Activated T-cell treated with anti-CD3 and anti-CD28 coated beads, Interleukin-2, amount 50 U/mL, for 24 hours (primary cell): ENCODE measurements at places on chromosomes 16 and 17.

- H3K27me3 ChIP-seq, result no peaks in the 10 kb centered on the region
- H3K36me3 ChIP-seq, result no peaks in the 10 kb centered on the region
- no peaks in the 10 kb centered on the region for H3K4me1 ChIP-seq
- H3K27ac ChIP-seq, result no peak overlapping the region
- no peak for DNase-seq
- H3K4me3 ChIP-seq, result no peak overlapping the region
Measured at GRCh38 chr16:82280867-82281266, 110.8 kb upstream of the MPHOSPH6 start.

GRCh38 chr16:89863741-89864526 is 9.5 kb upstream of the TCF25 start:
- peaks cover 3% of the 10 kb centered on the region for H3K36me3 ChIP-seq
- peaks cover 35% of the 10 kb centered on the region for H3K4me1 ChIP-seq
- H3K27ac ChIP-seq, result peak overlapping the region; percentile 90
- DNase-seq, result peak; percentile 56
- H3K27me3 ChIP-seq, result no peaks in the 10 kb centered on the region

- H3K27ac ChIP-seq, result no peak overlapping the region
- H3K4me3 ChIP-seq, result no peak overlapping the region
- H3K4me1 ChIP-seq, result peaks cover 22% of the 10 kb centered on the region
- H3K27me3 ChIP-seq, result no peaks in the 10 kb centered on the region
- H3K36me3 ChIP-seq, result no peaks in the 10 kb centered on the region
Measured at GRCh38 chr17:41544491-41544892, 16.4 kb upstream of the KRT19 start.

GRCh38 chr16:79089735-79090284 is 510.7 kb downstream of the MAF start:
- H3K36me3 ChIP-seq, result peaks cover 12% of the 10 kb centered on the region
- peak overlapping the region; percentile 46 for H3K4me3 ChIP-seq
- H3K27me3 ChIP-seq, result peaks cover 2% of the 10 kb centered on the region
- peaks cover 73% of the 10 kb centered on the region for H3K4me1 ChIP-seq
- H3K27ac ChIP-seq, result peak overlapping the region; percentile 93

DNA sequence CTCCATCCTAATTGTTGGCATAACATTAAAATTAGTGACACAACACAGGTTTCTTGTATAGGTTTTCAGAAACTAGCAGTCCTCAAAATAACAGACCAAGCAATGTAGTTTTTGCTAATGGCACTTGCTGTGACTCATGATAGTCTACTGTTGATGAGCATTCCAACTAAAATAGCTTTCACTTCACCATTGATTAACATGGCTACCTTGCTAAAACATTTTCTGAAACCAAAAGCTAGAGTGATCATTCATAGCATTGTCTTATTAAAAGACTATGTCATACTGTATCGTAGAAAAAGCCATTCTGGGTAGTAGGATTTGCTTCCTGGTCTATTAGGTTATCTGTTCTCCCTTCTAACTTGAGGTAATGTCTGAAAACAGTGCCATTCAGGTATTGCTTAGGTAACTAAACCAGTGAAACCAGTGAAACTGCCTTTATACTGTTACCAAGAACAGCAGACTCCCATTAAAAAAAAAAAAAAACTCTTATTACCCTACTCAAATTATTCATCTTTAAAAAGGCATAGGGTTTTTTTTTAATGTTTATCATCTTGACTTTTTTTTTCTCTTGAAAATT is 2.5 kb upstream of the CLTC start:
- H3K27ac ChIP-seq, result peak overlapping the region; percentile 100
- H3K4me3 ChIP-seq, result peak overlapping the region; percentile 96
- H3K4me1 ChIP-seq, result peaks cover 39% of the 10 kb centered on the region
- H3K27me3 ChIP-seq, result no peaks in the 10 kb centered on the region
- H3K36me3 ChIP-seq, result peaks cover 35% of the 10 kb centered on the region
- DNase-seq, result no peak

DNA sequence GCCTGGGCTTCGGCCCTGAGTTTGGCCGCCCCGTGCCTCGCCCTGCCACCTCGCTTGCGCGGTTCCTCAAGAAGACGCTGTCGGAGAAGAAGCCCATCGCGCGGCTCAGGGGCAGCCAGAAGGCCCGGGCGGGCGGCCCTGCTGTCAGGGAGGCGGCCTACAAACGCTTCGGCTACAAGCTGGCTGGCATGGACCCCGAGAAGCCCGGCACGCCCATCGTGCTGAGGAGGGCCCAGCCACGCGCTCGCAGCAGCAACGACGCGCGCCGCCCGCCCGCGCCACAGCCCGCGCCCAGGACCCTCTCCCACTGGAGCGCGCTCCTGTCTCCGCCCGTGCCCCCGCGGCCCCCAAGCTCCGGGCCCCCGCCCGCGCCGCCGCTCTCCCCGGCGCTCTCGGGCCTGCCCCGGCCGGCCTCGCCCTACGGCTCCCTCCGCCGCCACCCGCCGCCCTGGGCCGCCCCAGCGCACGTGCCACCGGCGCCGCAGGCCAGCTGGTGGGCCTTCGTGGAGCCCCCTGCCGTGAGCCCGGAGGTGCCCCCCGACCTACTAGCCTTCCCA is 12.0 kb downstream of the MYO15A start:
- H3K36me3 ChIP-seq, result no peaks in the 10 kb centered on the region
- no peak overlapping the region for H3K27ac ChIP-seq
- H3K27me3 ChIP-seq, result no peaks in the 10 kb centered on the region
- no peaks in the 10 kb centered on the region for H3K4me1 ChIP-seq

GRCh38 chr17:61517265-61517664 is 65.0 kb downstream of the TBX4 start:
- H3K27me3 ChIP-seq, result peaks cover 11% of the 10 kb centered on the region
- no peak overlapping the region for H3K27ac ChIP-seq
- no peak overlapping the region for H3K4me3 ChIP-seq
- no peak for DNase-seq

- no peak overlapping the region for H3K27ac ChIP-seq
- DNase-seq, result peak; percentile 33
- no peak overlapping the region for H3K4me3 ChIP-seq
Measured at GRCh38 chr16:26795184-26795583, 271.5 kb upstream of the C16orf82 start.

DNA sequence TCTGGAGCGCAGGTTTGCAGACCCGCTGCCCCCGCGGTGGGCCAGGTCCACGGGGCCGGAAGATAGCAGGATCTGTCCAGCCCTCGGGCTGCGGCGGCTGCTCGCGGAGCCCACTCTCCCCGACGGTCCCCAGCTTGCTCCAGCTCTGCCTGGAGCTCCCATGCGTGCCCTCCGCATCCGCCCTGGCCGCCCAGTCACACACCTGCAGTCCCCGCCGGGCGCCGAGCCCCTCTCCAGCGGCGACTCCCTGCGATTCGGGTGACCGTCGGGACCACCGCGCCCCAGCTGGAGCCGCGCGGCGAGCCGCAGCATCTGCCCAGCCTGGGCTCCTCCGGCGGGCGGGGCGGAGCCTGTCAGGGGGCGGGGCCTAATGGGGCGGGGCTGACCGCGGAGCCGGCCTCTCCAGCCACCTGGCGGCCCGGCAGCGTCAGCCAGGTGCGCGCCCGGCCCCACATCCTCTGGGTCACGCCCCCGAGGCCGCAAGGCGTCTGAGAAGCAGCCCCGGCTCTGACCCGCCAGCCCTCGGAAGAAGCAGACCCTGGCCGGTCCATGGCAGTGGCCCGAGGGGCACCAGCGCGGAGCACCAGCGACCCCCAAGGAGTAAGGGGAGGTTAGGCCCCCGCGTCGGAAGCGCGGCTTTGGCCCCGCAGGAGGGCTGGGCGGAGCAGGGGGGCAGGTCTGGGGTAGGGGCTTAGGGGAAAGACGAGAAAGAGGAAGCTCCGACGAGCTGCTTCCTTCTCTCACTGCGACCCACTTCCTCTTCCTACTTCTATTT is at the start of gene PIK3R5:
PIK3R5 (minus strand) TSS at position 314 of the 775 bp plus-strand sequence. CDS start 54,213 bp downstream, outside the sequence.
- peaks cover 31% of the 10 kb centered on the region for H3K36me3 ChIP-seq
- peak; percentile 92 for DNase-seq
- H3K27ac ChIP-seq, result peak within 1 kb of the TSS; percentile 94
- no peaks in the 10 kb centered on the region for H3K27me3 ChIP-seq
- peak within 1 kb of the TSS; percentile 91 for H3K4me3 ChIP-seq
- H3K4me1 ChIP-seq, result peaks cover 58% of the 10 kb centered on the region

DNA sequence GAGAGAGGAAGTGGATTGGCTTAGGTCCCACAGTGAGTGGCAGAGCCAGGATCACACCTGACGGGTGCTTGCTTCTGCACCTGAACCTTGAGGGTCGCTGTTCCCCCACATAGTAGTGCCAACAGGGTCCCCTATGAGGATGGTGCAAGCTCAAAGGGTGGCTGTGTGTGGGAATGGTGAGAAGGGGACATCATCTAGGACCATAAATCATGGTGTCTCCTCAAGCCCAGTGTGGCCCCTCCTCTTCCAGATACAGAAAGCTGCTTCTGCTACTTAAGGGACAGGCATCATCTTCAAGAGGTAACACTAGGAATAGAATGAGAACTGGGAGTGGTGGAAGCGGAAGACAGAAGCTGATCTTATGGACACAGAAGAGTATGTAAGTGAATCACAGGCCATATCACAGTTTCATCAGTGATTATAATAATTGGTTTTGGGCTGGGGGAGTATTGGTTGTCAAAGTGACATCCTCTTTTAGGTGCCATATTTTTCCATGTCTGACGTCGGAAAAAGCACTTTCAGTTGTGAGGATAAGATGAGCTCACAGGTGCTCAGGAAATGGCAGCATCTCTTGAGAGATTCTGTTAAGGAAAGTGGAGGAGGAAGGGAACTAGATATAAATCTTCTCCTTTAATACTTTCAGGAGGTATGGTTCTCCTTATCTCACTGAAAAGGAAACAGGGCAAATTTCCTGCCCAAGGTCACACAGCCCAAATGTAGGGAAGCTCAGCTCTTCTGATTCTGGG is 83.2 kb upstream of the HNF1B start:
- no peaks in the 10 kb centered on the region for H3K36me3 ChIP-seq
- H3K4me1 ChIP-seq, result peaks cover 14% of the 10 kb centered on the region
- H3K4me3 ChIP-seq, result no peak overlapping the region
- DNase-seq, result no peak

DNA sequence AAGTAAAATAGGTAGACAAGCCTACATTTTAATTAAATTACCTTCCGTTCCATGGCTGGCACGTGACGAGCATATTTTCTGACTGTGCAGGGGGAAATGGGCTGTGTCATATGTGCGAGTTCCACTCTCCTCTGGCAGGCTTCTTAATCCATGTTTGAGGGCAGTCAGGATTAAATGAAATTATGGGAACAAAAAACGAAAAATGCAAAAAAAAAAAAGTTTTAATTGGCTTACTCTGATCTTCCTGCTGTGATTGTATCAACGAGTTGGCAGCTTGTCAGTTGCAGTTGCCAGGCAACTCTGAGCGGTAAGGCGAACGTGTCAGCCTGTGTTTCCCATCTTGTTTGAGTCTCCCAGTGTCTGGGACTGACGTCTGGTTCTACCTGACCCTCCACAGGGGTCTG is 302.9 kb upstream of the XYLT1 start:
- H3K4me3 ChIP-seq, result no peak overlapping the region
- H3K4me1 ChIP-seq, result no peaks in the 10 kb centered on the region

DNA sequence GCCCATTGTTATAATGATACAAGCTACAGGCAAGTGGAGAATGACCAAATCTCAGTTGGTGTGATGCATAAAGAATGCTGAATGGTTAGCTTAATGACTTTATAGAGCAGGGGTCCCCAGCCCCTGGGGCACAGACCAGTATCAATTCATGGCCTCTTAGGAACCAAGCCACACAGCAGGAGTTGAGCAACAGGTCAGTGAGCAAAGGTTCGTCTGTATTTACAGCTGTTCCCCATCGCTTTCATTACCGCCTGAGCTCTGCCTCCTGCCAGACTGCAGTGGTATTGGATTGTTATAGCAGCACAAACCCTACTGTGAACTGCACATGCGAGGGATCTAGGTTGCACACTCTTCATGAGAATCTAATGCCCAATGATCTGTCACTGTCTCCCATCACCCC is 114.0 kb upstream of the ZFHX3 start:
- no peaks in the 10 kb centered on the region for H3K36me3 ChIP-seq
- H3K27ac ChIP-seq, result no peak overlapping the region
- no peaks in the 10 kb centered on the region for H3K27me3 ChIP-seq
- H3K4me3 ChIP-seq, result no peak overlapping the region

- no peak overlapping the region for H3K4me3 ChIP-seq
- H3K27ac ChIP-seq, result no peak overlapping the region
- peaks cover 10% of the 10 kb centered on the region for H3K27me3 ChIP-seq
- no peaks in the 10 kb centered on the region for H3K4me1 ChIP-seq
- H3K36me3 ChIP-seq, result no peaks in the 10 kb centered on the region
Measured at GRCh38 chr17:9811537-9811936, 10.3 kb downstream of the GSG1L2 start.

DNA sequence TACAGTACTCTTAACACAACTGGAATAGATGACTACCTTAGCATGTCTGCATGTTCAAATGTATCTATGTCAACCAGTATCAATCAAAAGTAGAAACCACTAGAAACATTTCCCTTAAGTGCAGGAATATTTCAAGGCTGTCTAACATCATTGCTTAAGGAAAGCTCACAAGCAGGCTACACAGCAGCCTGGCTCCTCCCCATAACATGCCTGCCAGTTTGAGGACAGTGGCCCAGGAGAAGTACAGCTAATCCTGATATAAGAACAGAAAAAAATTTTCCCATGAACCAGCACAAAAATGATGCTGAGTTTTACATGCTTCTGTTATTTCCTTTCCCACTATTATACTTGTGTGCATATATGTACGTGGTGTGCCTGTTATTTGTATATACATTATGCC is 175.1 kb downstream of the MYO1D start:
- no peak overlapping the region for H3K27ac ChIP-seq
- no peaks in the 10 kb centered on the region for H3K27me3 ChIP-seq
- no peak overlapping the region for H3K4me3 ChIP-seq
- DNase-seq, result no peak

DNA sequence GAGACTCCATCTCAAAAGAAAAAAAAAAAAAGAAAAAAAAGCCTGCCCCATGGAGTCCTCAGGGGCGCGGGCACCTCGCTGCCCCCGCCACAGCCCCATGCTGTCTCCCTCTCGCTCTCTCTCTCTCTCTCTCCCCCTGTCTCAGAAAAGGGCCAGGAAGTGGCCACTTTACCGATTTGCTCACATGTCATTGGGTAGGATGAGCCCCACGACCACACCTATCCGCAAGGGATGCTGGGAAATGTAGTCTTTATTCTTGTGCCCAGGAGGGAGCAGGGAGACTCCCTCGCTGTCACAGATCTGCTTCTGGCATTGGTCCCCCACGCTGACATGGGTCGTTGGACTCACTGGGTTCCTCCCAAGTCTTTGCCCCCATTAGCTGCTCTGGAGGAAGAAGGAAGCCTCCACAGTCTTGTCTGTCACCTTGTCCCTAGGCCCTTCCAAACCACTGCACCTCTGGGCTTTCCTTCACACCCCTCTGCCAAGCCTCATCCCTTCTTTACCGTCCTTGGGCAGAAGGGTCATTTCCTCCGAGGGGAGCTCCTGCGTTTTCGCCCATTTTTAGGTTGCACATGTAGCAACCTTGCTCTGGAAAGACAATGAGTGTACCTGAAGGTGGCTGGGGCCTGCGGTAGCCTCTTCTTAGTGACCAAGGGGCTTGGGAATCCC is 6.9 kb upstream of the GJD3 start:
- H3K4me1 ChIP-seq, result peaks cover 36% of the 10 kb centered on the region
- peak; percentile 39 for DNase-seq
- no peak overlapping the region for H3K27ac ChIP-seq
- H3K36me3 ChIP-seq, result no peaks in the 10 kb centered on the region
- H3K27me3 ChIP-seq, result peaks cover under 1% of the 10 kb centered on the region

GRCh38 chr16:86502856-86503748 is 7.2 kb upstream of the FOXF1 start:
- no peak overlapping the region for H3K4me3 ChIP-seq
- no peak for DNase-seq
- H3K4me1 ChIP-seq, result peaks cover 20% of the 10 kb centered on the region
- H3K27me3 ChIP-seq, result peaks cover 92% of the 10 kb centered on the region
- H3K27ac ChIP-seq, result no peak overlapping the region
- no peaks in the 10 kb centered on the region for H3K36me3 ChIP-seq

GRCh38 chr17:67431249-67432015 is 54.4 kb downstream of the PITPNC1 start:
- no peaks in the 10 kb centered on the region for H3K27me3 ChIP-seq
- H3K4me1 ChIP-seq, result peaks cover 79% of the 10 kb centered on the region
- H3K36me3 ChIP-seq, result peaks cover 3% of the 10 kb centered on the region
- H3K4me3 ChIP-seq, result peak overlapping the region; percentile 50
